Large intestine (tissue), 12 donors: ENCODE measurements at places on chromosomes 3 and 15. TPM values are rescaled to one million over a fixed set of nuclear protein-coding genes. Genes with fewer than 3 reads are reported as not detected.

The FBXL2 gene
- 27.7 TPM for polyA plus RNA-seq

The PPM1M gene
- 11.0 TPM for polyA plus RNA-seq

The GOLGA8S gene
- polyA plus RNA-seq, result 0.24 TPM

The HTR3D gene
- not detected for polyA plus RNA-seq

The ACKR4 gene
- polyA plus RNA-seq, result 4.4 TPM

The FSIP1 gene
- polyA plus RNA-seq, result 0.78 TPM

The MAGEL2 gene
- 2.0 TPM for polyA plus RNA-seq

The CCK gene
- polyA plus RNA-seq, result 119 TPM

The NR2E3 gene
- polyA plus RNA-seq, result 0.54 TPM

The RAB6B gene
- polyA plus RNA-seq, result 8.8 TPM

The AGTR1 gene
- polyA plus RNA-seq, result 1.3 TPM

The ZBBX gene
- polyA plus RNA-seq, result 0.24 TPM

The ITIH1 gene
- polyA plus RNA-seq, result 1.6 TPM

The ZMAT3 gene
- 5.3 TPM for polyA plus RNA-seq

The ZDHHC23 gene
- polyA plus RNA-seq, result 9.9 TPM

The MCF2L2 gene
- 2.4 TPM for polyA plus RNA-seq

The ATP2C1 gene
- 66.5 TPM for polyA plus RNA-seq

The GTF2E1 gene
- 10.0 TPM for polyA plus RNA-seq

The PLSCR2 gene
- 0.79 TPM for polyA plus RNA-seq

The TMCO5A gene
- polyA plus RNA-seq, result not detected

The FOXL2NB gene
- not detected for polyA plus RNA-seq

The FILIP1L gene
- 36.3 TPM for polyA plus RNA-seq

The CFAP100 gene
- polyA plus RNA-seq, result 0.45 TPM

The HGD gene
- 28.7 TPM for polyA plus RNA-seq

The NUDT16 gene
- 33.0 TPM for polyA plus RNA-seq

The TTLL13 gene
- 0.33 TPM for polyA plus RNA-seq

The TNFSF10 gene
- polyA plus RNA-seq, result 124 TPM

The HIGD2B gene
- not detected for polyA plus RNA-seq

The LRRC15 gene
- 0.03 TPM for polyA plus RNA-seq

The ADGRG7 gene
- polyA plus RNA-seq, result 56.1 TPM

The HHATL gene
- 0.18 TPM for polyA plus RNA-seq

The SEMA3G gene
- polyA plus RNA-seq, result 2.9 TPM

The KLHL25 gene
- 5.6 TPM for polyA plus RNA-seq

The CAPN3 gene
- polyA plus RNA-seq, result 229 TPM

The TICRR gene
- polyA plus RNA-seq, result 3.9 TPM

The SAMMSON gene
- polyA plus RNA-seq, result 0.09 TPM

The NOX5 gene
- polyA plus RNA-seq, result 0.16 TPM

The CHAC1 gene
- polyA plus RNA-seq, result 1.4 TPM

The GASK1A gene
- 5.0 TPM for polyA plus RNA-seq

The FBXO40 gene
- polyA plus RNA-seq, result not detected

The A4GNT gene
- polyA plus RNA-seq, result 0.07 TPM

The CCDC39 gene
- polyA plus RNA-seq, result not detected

The CAMK2N2 gene
- polyA plus RNA-seq, result 0.72 TPM

The SPESP1 gene
- polyA plus RNA-seq, result 2.3 TPM
